ENCODE measurements at places on chromosomes 2 and 18.

- no peak for DNase-seq
Measured at GRCh38 chr18:55064760-55065159, 105.5 kb upstream of the CCDC68 start.

DNA sequence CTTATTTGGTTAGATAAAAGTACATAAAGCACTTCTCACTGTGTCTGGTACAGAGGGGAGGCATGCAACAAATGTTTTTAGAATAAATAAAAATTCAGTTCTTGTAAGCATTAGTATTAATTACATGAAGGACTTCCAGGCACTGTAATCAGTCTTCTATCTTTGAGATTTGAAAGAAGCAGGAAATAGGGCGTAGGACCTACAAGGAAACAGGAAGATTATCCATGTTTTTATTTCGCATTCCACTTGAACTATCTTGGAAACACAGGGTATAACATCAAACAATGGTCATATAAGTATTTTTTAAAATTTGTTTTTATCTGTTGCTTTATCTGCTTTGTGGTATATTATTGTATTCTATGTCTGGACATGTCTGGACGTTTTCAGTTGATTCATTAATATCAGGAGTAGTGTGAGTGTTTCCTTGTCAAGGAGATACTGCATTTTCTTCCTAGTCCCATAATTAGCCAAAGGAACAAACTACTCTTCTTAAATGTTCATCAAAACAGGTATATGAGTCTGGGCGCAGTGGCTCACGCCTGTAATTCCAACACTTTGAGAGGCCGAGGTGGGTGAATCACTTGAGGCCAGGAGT lies 32.5 kb downstream of the BMPR2 start:
- no peak for DNase-seq

GRCh38 chr2:231707927-231708772 lies at the start of gene PTMA:
PTMA (plus strand) TSS chr2:231708525; CDS start chr2:231708707, 182 bp downstream.
- DNase-seq, result peak; percentile 100

DNA sequence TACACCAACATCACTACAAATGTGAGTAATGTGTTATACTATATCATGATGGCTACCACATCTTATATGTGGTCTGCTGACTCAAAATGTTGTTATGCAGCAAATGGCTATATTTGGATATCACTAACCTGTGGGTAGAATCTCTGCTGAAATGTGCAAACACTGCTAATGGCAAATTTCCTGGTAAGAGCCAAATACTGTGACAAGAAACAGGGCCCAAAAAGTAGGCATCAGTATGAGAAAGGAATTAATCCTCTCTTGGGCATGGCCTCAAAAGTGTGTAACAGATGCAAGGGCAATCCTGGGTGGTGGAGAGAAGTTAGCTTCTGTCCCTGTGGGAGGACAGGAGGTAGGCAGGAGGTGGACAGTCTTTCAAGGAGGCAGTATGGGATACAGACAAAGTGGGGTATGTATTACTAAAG lies 13.3 kb downstream of the ATF2 start:
- DNase-seq, result no peak

DNA sequence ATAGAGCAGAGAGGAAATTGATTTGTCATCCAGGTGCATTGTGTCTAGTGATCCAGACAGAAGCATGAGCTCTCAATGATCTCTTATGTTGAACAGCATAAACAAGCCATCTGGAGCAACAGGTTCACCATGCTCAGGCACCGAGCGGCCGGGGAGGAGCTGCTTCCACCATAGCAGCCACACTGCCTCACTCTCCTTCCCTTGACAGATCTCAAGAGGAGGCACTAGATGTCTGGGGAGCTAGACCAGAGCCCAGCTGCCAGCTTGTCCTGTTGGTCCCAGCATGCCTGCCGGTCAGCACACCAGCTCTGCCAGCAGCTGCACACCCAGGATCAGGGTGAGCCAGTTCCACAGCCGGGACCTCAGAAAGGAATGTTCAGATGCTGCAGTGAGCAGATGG lies 17.5 kb upstream of the LONRF2 start:
- DNase-seq, result no peak

DNA sequence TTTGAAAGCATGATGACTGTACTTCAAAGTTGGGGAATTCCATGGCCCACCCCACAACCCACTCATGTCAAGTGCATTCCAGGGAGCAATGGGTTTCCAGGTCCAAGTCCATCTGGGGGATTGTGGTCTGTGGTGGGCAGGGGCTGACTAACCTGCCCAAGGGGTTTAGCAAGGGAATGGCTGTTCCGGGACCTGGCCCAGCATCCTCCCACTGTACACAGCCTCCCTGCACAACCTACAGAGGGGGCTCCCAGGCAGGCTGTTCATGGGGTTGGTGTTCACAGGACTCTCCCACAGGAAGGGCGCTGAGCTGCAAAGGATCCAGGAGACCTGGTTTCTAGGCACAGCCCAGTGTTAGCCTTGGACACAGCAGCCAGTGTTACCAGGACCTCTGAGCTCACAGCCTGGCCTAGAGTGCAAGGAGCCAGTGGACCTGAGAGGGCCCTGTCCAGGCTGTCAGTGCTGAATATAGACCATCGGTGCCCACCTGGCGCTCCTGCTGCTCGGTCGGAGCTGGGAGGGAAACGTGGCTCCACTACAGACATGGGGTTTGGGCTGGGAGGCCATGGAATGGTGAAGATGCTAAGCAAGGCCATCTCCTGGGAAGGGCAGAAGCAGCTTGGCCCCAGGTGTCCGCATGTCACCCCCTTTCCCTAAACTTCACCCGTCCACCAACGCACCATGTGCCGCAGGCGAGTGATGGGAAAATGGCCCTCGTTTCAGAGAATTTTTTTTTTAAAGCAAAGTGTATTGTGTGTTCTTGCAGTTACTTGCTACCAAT lies 317.2 kb downstream of the GBX2 start:
- DNase-seq, result no peak

- no peak for DNase-seq
Measured at GRCh38 chr2:143058851-143059250, 70.4 kb upstream of the ARHGAP15 start.

DNA sequence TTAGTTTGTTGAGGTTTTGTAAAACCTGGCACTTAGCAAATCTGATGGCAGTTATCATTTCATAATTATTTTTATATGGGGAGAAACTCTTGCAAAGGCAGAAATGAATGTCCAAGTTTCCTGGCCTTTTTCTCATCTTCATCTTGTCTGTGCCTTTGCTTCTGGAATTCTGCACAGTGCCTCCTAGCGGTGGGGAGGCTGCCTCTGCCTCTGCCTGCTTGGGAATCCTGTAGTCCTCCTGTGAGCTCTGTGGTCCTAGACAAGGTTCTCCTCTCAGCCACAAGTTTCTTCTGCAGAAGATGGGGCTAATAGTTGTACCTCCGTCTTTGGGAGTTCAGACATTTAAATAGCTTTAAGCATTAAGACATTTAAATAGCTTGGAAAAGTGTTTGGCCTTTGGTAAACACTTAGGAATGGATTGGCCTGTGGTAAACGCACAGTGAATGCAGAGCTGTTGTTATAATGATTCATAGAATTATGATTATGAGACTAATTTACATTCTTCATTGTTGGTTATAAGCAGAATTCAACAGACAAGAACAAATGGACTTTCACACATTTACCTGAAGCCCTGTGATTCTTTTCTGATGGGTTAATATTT lies 101.2 kb downstream of the ZNF236 start:
- no peak for DNase-seq

DNA sequence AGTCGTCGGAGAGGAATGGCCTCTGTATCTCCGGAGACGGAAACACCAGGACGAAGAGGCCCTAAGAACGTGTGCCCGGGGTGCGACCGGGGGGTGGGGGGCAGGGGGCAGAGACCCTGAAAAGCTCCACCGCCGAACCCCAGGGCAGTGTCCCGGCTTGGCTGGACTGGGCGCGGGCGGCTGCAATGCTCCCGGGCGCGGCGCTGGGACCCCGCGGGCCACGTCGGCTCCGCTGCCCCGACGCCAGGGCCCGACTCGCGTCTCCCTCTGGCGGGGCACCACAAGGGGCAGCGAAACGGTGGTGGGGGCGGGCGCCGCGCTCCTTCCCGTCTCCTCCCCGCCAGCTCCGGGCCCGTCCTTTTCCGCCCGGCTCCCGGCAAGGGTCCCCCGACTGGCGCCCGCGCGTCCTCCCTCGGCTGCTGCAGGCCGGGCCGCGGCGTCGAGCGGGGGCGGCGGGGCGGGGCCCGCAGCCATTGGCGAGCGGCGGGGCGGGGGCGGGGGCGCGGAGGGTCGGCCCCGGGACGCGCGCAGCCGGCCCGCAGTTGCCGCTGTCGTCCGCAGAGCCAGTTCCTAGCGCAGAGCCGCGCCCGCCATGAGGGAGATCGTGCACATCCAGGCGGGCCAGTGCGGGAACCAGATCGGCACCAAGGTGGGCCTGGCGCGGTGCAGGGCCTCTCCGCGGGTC lies at the start of gene TUBB6:
Gene TUBB6 (plus strand): TSS at position 541 of the 685 bp plus-strand sequence. CDS start 52 bp downstream, at position 593.
- no peak for DNase-seq

- DNase-seq, result no peak
Measured at GRCh38 chr2:79271456-79271855, 111.9 kb upstream of the REG3A start.

- no peak for DNase-seq
Measured at GRCh38 chr18:23662309-23663263, at the start of gene ANKRD29. ANKRD29 (minus strand) TSS chr18:23662911; CDS start chr18:23662730, 181 bp downstream.

DNA sequence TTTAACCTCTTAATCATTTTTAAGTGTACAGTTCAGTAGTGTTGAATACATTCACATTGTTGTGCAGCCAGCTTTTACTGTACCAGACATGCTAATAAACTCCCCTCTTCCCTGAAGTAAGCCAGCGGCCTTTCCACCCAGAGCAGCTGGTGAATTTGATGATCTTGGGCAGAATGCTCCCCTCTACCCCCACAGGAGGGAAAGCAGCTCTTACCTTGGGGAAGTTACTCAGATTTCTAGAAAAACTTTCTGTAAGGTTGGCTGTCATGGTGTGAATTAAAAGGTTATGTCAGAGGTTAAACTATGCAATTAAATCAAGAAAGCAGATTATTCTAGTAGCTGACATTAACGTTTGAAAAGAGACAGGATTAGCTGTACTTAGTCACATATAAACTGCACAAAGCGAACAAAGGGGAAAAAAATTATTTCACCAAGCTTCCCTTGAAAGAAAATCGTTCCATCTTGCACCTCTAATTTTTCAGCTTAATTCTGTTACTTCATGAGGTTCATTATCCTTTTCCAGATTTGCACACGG lies 398.5 kb upstream of the NRP2 start:
- no peak for DNase-seq

- no peak for DNase-seq
Measured at GRCh38 chr2:166314022-166314759, 61.6 kb downstream of the SCN9A start.

DNA sequence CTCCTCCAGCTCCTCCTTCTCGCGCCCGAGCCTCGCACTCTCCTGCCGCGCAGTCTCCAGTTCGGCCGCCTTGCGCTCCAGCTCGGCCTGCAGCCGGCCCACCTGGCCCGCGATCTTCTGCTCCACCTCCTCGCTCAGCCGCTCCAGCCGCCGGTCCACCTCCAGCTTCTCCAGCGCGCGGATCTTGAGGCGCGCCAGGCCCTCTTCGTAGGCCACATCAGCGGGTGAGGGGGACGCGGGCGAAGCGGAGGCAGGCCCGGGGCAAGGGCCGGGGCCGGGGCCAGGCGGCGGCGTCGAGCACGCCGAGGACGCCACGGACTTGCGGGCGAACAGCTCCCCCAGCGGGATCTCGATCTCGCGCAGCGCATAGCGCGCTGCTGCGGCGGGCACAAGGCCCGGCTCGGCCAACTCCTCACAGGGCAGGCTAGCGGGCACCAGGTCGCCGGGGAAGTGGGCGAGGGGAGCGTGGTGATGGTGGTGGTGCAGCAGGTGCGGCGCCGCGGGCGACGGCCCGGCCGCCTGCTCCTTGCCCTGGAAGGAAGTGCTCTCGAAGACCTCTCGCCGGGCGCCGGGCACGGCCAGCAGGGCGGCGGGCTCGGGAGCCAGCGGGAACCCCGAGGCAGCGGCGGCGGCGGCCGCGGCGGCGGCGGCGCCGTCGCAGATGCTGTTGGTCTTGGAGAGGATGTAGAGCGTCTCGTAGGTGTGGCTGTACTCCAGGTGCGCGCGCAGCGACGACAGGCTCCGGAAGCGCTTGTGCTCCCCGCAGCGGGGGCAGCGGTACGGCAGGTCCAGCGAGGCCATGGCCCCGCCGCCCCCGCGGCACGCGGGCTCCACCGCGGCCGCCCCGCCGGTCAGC lies 15.2 kb downstream of the FBXO41 start:
- DNase-seq, result peak; percentile 39

GRCh38 chr2:232871835-232872736 lies 2.0 kb downstream of the SNORC start:
- no peak for DNase-seq

DNA sequence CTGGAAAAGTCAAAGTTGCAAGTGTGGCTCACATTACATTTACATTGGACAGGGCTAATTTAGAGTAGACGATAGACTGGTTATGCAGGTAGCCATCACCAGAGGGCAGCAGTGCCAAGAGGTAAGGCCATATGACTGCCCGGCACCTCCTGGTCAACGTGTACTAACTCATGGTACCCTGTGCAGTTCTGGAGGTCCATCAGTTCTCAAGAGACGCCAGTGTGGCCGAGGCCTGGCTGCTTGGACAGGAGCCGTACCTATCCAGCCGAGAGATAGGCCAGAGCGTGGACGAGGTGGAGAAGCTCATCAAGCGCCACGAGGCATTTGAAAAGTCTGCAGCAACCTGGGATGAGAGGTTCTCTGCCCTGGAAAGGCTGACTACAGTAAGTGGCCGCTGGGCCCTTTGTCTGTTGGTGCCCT lies 65.8 kb upstream of the EML6 start:
- no peak for DNase-seq

DNA sequence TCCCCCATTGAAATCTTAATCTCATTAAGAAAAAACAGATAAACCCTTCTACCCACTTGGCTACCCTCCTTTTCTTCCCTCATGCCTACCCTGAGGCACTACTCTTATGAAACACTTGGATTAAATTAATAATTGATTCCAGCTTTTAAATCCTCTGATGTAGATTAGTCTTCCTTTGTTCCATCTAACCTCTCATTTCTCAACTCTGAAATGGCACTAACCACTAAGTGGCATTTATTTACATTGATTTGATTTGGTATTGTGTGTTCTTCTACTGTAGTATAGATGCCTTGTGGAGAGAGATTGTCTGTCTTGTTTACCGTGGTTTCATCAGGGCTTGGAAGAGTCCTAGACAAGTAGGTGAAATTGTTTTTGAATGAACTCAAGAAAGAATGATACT lies 26.7 kb downstream of the ITGA4 start:
- no peak for DNase-seq

DNA sequence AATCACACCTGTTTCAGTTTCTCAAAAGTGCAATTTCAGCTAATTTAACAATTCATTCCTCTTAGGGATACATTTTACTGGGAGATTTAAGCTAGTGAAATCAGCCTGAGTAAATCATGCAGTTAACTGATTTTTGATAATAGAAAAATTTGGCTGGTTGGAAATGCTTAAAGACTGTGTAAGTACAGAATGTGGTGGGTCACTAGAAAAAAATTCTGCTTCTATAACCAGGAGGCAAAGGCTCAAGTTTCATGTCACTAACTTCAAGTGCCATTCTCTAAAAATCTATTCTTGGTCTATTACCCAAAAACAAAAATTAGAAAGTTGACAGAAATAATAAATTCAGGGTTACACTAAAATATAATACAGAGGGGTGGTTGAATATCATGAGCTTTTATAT lies 271.3 kb downstream of the CCDC178 start:
- no peak for DNase-seq

GRCh38 chr18:48222118-48222517 lies 187.1 kb downstream of the ZBTB7C start:
- no peak for DNase-seq
